SK-N-SH (cell line): ENCODE measurements at places on chromosomes 2 and 18. TPM values are rescaled to one million over a fixed set of nuclear protein-coding genes. Genes with fewer than 3 reads are reported as not detected.

Gene CROCC2
- not detected in 2 replicates for polyA plus RNA-seq

Gene OTOS
- polyA plus RNA-seq: not detected in 2 replicates

Gene DYNAP
- not detected in 2 replicates for polyA plus RNA-seq

Gene ITPRIPL1
- polyA plus RNA-seq: 4.3 and 5.0 TPM in 2 replicates

Gene FZD7
- polyA plus RNA-seq: 16.1 and 19.7 TPM in 2 replicates

Gene NAT8
- not detected in 2 replicates for polyA plus RNA-seq
